ENCODE measurements at places on chromosomes 1 and 21. TPM values are rescaled to one million over a fixed set of nuclear protein-coding genes. Genes with fewer than 3 reads are reported as not detected.

DNA sequence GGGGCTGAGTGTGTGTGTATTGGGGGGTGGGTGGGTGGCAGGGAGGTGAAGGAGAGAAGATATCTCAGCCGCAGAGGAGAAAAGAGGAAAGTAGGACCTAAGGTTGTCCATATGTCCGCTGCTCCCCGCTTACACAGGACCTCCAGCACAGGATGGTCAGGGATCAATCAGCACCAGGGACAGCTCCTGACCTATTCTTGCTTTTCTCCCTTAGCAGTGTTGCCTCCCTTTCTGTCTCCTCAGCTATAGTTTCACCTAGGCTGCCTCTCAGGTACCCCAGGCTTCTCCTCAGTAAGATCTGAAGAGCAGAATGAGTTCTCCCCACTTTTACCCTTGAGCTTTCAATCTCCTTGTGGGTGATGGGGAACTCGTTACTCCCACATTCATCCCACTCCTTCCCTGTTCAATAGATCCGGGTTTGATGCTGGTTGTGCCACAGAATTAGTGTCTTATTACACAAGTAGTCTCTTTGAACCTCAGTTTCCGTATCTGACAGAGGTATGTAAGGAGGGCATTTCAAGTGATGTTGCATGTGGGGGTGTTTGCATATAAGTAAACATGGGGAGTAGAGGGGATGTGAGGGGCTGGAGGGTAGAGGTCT lies 1.4 kb upstream of the DPH2 start:
- DNase-seq, result no peak

DNA sequence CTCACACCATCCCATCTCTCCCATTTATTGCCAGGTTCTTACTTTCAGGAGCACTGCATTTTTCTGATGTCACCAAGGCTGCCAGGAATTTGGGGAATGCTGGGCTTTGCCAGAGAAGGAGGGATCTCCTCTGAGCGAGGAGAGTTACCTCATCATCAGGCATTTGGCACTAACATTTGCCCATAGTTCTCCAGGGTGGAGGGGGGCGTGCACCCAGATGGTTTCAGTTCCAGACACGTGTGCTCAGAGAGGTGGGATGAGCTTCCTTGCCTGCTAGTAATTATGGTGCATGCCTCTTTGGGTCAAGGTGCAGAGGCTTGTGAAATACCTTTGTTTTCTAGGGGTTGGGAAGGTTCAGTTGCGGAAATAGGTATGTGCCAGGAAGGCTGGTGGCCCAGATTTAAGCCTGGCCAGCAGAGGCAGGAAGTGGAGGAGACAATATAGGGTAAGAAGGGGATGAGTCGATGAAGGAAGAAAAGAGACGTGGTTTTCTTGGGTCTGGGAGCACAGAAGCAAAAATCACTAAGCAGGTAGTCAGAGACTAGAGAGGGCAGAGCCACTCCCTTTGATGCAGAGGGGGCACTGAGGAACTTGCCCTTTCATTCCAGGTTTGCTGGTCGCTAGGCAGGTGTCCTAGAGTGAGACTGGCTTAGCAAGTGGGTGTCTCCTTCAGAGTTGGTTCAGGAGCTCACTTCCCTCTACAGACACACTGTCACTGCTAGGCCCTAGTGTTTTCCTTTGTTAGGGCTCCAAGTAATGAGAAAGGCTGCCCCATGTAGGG lies 7.2 kb downstream of the TUFT1 start:
- no peak for DNase-seq

GRCh38 chr1:1358433-1359271 lies at the start of gene MXRA8:
Gene MXRA8 (minus strand): TSS chr1:1358555. CDS start chr1:1358504, 51 bp downstream.
- DNase-seq, result no peak

The C4BPA gene
- 3.3 TPM for total RNA-seq

The FHAD1 gene
- total RNA-seq, result not detected

DNA sequence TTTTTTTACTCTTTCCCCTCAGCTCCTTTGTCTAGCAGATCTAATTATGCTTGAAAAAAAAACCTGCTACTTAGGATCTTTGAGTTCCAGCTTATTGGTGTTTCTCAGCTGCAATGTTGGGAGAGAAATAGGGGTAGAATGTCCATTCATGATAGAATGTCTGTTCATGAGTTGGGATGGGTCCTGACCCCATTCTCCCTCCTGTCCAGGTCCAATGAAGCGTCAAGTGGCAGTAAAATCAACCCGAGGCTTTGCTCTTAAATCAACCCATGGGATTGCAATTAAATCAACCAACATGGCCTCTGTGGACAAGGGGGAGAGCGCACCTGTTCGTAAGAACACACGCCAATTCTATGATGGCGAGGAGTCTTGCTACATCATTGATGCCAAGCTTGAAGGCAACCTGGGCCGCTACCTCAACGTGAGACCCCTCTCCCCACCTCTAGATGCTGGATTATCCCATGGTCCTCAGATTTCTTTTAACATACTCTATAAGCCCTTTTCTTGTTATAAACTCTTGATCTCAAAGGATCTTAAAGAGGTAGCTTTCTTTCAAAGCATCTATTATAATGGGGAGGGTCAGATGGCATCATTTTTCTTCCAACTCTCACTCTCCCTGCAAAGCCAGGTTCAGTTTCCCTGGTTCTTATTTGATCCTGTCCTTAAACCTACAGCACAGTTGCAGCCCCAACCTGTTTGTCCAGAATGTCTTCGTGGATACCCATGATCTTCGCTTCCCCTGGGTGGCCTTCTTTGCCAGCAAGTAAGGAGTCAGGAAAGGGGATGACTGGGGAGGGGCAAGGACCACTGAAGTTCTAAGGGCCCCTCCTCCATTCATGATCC lies 11.1 kb downstream of the CERS2 start:
- no peak for DNase-seq
